Stimulated activated CD4-positive, alpha-beta T cell treated with anti-CD3 and anti-CD28 coated beads, Interleukin-15, amount 100 ng/mL, for 1 hour (primary cell): ENCODE measurements at places on chromosomes 5 and 9.

DNA sequence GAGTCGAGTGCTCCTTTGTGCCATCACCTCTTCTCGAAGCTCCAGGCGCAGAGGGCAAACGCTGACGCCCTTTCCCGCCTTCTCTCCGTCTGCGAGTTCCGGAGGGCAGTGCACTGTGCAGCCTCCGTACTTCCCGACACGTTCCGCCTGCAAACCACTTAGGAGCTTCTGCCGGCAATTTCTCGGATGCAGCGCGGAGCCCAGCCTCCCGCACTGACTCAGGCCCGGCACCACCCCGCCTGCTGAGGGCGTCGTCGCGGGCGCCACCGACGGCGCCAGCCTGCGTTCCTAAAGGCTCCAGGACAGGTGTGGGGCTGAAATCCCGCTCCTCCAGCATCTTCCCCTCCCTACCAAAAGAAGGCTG lies 9.3 kb upstream of the TRIM36 start:
- DNase-seq, result no peak

DNA sequence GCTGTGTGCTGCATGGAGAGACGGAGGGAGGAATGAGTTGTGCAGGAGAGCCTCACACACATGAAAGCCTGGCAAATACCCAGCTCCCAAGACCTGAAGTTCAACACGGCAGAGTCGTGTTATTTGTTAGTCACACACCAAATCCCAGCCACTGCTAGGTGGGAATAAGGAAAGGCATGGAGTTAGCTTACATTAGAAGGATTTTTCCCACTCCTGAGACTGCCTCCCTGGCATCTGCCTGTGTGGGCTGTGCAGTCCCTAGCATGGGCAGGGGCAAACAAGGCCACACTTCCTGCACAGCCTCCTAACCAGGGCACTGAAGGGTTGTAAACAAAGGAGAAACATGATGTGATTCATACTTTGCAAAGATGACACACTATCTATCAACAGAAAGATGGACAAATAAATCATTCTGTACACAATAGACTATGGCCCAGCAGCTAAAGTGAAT lies 306.8 kb downstream of the SPOCK1 start:
- DNase-seq, result no peak

DNA sequence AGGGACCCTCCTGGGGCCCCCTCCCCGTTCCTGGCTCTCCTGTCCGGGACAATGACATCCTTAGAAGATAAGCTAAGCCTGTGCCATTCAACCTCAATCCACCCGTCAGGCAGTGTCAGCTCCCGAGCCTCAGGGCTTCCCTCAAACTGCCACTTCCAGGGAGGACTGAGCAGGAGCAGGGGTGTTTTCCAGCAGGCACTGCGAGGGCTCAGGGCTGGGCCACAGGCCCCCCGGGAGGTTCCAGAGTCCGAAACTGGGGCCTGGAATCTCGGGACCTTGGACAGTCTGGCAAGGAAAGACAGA lies 26.2 kb downstream of the LHX3 start:
- no peak for DNase-seq

- no peak for DNase-seq
Observed at GRCh38 chr9:71403106-71403505, 281.7 kb upstream of the TRPM3 start.

DNA sequence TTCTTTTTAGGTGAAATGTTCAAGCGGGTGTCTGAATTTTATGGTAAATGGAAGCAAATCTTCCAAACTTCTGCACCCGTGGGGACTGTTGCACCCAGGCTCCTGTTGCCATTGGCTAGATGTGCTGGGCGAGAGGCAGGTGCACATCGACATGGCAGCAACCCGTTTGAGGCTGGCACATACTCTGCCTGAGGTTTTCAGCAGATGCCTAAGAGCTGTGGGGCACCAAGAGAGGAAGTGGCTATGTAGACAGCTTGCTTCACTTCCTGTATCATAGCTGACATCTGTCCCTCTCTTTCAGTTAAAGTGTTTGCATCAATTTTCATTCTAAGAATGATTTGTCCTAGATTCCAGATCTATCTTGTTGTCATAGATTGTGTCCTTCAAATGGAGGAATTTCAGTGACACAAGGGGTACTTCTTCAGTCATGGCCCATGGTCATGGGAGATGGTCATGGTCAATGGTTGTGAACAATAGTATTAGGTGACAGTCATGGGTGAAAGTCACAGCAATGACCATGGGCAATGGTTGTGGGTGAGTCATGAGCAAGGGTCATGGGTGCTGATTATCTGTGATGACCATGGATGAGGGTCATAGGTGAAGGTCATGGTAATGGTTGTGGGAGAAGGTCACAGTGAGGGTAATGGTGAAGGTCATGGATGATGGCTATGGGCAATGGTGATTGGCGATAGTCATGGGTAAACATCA lies 115.1 kb upstream of the IRX4 start:
- no peak for DNase-seq

DNA sequence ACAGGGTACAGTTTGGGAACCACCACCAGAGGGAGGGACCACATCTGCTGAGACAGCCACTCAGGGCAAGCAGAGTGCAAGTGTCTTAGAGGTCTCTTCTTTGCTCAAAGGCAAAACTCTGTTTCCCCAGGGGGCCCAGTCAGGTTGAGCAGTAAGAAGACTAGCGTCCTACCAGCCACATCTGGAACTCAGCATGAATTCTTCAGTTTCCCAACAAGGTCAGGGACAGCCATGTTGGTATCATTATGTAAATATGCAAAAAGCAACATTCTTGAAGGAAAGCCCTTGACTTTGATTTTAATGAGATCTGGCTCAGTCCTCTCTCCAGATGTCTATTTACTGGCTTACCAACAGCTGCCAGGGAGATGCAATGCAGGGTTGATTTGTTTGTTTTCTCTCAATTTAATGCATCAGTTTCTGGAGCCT lies 46.7 kb downstream of the TGFBI start:
- DNase-seq, result no peak

GRCh38 chr9:99024959-99025358 lies 80.0 kb upstream of the TGFBR1 start:
- no peak for DNase-seq

- no peak for DNase-seq
Observed at GRCh38 chr5:39138892-39139291, 64.7 kb upstream of the RICTOR start.

DNA sequence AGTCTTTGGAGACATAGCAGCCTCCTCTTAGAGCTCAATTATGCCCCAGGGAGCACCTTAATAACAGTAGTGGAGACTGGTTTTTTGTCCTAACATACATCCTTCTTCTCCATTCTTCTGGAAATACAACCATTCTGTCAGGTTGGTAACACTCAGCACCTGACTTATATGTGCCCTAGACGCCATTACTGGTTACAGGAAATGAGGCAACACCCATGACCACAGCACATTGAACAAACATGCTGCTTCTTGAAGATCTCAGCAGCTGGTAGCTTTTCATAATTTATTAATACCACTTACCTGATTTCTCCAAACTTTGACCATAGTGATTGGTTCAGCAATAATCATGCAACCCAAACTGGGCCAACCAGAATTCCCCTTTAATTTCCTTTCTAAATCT lies 25.1 kb upstream of the TRPM3 start:
- DNase-seq, result no peak

GRCh38 chr9:89419978-89420394 lies 77.9 kb downstream of the SEMA4D start:
- no peak for DNase-seq

DNA sequence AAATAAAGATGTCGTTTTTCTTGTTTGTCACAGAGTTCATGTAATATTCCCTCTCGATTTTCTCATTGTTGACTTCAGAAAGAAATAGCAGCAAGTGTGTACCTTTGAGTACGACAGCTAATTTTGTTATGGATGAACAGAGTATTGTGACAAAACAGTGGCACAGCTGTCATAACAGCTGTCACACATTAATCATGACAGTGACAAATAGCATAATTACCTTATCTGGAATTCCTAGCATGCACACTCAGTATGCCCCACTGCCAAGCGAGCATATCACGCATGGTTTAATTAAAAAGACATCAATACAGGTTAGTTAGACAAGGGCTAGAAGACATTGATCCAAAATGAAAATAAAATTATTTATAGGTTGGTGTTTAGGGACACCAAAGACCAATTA lies 375.1 kb downstream of the SPATA31D1 start:
- DNase-seq, result no peak

GRCh38 chr5:121668635-121669034 lies 183.0 kb upstream of the FTMT start:
- DNase-seq, result no peak

GRCh38 chr9:4936823-4937222 lies 48.2 kb upstream of the JAK2 start:
- DNase-seq, result no peak

GRCh38 chr9:23771746-23772384 lies 54.2 kb downstream of the ELAVL2 start:
- no peak for DNase-seq

DNA sequence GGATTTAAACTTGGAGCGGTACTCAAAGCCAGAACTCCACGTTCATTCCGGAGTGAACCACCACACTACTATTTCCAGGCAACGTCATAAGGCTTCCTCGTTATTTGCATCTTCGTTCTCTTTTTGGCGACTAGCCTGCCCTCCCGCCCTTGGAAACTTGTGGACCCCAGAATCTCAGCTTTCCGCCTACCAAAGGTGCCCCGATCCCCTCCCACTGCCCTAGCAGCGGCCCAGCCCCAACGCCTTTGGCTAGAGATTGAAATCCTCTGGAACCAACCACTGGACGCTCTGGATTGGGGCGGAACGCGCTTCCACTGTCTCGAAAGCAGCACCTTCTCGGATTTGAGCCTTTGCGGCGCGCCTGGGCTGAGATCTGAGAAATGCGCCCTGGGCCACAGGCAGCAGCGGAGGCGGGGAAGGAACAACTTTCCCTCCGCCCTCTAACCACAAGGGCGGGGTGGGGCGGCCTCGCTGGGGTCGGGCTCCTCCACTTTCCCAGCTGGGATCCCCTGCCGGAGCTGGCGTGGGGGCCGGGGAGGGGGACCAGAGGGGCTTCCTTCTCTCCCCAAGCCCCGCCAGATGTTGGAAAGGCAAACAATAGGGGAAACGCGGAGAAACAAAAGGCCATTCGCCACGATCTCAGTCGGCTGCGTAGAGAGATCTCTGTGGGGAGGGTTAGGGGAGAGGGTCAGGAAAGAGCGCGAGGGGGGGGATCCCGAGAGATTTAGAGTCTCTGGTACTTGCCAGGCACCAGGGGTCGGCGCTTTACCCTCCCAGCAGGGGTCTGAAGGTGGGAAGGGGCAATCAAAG lies 1.3 kb downstream of the MOB3B start:
- DNase-seq, result peak; percentile 10

DNA sequence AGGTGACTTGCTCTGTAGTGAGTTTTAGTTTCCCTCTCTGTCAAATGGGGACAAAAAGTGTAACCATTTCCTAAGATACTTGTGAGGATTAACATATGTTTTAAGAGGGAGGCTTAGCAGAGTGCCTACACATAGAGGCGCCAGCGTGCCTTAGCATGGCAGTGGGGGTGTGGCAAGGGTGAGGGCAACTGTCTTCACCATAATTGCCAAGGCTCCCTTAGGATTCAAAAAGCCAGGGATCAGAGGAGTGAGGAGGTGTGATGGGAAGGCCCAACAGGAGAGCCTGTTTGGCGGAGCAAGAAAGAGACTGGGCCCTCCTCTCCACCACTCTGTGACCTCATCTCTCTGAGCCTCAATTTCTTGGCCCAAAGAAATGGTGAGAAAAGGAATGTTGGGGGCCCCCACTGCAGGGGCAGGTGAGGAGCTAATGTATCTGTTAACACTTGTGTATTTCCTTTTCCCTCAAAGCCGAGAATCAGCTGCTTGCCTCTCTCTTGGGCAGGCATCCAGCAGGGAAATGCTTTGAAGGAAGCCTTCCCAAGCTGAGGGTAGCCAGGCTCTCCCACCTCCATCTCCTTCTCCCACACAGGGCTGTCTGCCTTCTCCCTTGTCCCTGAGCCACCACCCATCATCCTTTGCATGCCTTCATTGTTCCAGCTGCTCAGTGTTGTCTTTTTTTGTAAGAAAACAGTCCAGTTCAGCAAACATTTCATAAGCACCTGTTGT lies 76.0 kb downstream of the DAB2IP start:
- no peak for DNase-seq
